ENCODE measurements at places on chromosomes 3 and 15.

DNA sequence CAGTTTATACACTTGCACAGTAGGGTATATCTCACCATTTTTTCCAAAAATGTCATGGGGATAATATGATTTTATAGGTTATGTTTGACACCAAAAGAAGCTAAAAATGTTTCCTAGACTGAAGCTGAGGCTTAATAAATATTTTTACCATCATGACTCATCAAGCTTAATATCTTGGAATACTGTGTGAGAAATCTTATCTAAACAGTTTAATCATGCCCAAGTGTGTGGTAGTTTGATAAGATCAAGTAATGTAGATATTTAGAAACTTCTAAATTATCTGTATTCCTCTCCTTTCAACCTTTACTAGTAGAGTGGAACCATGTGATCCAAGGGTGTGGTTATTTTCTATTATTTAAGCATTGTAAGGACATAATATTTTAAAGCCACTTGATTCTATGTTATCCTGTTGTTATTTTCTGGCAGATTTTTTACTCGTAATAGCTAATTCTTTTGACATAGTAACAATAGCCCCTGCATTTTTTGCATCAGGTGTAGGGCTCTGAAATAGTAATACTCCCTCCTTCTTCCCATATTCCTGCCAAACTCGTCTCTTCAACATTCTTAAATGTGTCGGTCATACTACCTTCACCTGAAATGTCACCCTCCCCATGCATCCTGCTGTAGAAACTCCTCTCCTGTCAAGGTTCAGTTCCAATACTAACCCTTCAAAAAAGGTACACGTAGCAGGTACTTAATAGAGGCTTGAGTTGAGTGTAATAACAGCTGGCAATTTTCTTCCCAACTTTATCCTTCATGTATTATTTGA is 729.6 kb downstream of the NLGN1 start:
- DNase-seq, result no peak

GRCh38 chr3:134341389-134341788 is 32.9 kb downstream of the AMOTL2 start:
- DNase-seq, result no peak

GRCh38 chr15:68480296-68480695 is 48.3 kb upstream of the ITGA11 start:
- DNase-seq, result no peak

- DNase-seq, result no peak
Measured at GRCh38 chr3:54830658-54831057, 97.2 kb downstream of the LRTM1 start.

GRCh38 chr15:85583923-85584390 is 203.6 kb downstream of the AKAP13 start:
- no peak for DNase-seq

- no peak for DNase-seq
Measured at GRCh38 chr3:190435618-190436017, 14.1 kb downstream of the TMEM207 start.

GRCh38 chr3:161548301-161548700 is 51.7 kb downstream of the OTOL1 start:
- DNase-seq, result no peak

DNA sequence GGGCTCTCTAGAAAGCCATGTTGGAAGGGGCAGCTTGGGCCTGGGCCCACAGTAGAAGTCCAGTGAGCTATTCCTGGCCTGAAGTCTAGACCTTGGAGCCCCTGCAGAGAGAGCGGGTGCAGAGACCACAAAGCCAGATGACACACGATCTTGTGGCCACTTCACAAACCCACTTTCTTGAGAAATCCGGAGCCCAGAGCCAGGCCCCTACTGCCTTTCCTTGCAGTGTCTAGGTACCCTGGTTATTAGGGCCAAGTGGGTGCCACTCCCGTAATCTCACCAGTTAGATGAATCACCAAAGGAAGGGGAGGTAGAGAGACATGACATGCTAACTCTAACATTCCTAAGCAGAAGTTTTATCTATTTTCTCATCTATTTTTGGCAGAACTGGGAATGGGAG is 72.5 kb upstream of the ADAMTSL3 start:
- DNase-seq, result no peak

DNA sequence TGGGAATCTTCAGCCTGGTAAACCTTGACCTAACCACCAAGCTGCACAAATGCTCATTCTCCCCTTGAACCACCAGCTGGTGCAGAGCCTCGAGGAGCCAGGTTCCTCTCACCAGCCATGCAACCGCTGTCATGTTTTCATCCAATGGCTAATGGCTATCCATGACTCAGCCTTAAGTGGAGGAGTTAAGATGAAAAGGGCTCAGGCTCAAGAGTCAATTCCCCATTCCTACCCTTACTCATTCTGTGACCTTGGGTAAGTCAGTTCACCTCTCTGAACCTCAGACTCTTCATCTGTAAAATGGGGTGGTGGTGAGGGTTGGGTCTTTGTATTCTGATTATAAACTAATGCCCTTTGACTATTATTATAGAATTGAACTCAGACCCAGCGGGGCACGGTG is 515.6 kb downstream of the SHQ1 start:
- DNase-seq, result no peak

DNA sequence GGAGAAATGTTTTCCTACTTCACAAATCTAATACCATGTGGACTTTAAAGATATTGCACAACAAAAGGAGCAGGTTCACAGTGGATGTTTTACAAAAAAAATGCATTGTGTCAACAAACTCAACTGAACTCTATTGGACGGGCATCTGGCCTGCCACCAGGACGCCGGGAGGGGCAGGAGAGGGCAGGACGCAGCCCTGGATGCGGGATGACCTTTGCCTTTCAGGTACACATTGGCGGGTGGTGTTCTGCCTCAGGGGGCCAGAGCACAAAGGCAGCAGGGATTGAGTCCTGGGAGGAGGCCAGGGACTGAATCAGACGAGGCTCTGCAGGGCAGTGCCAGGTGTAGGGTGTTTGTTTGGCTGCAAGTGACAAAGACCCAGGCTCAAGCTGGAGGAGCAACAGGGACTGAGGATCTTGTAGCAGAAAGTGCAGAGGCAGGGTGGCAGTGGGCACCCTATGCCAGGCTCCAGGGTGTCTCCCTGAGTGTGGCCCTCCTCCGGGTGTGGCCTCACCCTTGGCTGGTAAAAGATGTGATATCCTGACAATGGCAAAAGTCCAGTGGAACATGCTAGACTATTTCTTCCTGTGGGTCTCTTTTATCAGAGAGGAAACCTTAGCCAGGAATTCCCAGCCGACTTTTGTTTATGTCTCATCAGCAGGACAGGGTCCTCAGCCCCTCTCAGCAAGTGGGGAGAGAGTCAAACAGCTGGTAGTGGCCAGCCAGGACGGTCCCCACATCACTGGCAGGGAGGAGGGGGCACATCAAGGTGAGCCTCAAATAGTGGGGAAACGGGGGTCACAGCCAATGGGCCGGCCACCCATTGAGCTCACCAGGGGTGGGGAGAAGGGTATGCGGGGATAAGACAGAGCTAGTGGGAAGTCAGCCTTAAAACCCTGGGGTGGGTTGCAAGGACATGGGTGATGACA is 29.7 kb upstream of the KLF13 start:
- no peak for DNase-seq

- DNase-seq, result no peak
Measured at GRCh38 chr3:177364236-177364635, 167.0 kb upstream of the TBL1XR1 start.

- no peak for DNase-seq
Measured at GRCh38 chr3:59994732-59995304, 945.0 kb upstream of the CFAP20DC start.

GRCh38 chr3:197480320-197480719 is 75.4 kb downstream of the BDH1 start:
- DNase-seq, result no peak

DNA sequence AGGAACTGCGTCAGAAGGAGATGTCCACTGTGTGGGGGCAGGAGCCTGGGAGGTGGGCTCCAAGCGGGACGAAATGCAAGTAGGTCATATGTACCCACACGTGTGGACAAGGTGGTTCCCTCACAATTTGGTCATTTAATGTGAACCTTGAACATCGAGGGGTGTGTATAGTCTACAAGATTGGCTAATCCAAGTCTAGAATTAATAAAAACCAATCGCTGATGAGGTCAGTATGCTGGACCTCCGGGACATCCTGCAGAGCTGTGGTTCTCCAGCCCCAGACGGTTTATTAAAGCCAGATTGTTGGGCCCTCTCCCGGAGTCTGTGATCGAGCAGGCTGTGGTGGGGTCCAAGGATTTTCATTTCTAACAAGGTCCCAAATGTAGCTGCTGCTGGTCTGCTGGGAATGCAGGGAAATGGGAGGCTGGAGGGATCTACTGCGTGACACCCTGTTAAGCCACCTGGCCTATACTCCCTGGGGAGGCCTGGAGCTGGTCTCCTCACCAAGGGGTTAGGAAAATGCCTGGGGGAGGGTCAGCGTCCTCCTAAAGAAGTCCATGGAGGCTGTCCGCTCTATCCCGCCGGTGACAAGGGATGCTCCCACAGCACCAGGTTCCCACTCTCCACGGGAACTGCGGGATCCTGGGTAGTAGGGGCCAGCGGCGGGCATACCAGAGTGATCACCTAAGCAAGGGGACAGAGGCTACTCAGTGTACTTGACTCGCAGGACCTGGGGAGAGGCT is 25.1 kb downstream of the PCSK6 start:
- DNase-seq, result no peak

GRCh38 chr3:188365184-188365583 is 211.2 kb downstream of the LPP start:
- no peak for DNase-seq

DNA sequence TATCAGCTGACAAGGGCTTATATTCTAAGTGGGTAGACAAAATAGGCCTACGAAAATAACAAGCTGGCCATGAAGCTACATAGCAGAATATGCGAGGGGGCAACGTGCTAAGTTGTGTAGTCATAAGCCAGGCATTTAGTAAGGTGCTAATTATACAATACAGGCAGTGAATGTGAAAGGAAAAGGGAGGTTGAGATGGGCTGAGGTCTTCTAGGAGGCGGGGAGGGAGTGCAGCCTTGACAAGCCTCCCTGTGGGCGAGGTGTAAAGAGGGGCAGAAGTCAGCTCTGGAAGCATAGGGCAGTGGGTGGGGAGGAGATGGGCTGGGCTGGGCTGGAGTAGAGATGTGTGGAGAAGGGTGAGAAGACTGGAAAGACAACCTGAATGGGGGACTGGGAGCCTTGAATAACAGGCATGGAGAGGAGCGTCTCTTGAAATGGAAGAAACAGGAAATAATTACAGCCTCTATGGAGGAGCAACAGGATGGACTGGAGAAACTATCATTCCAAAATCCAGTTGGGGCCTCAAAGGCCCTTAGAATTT is 1.2 kb downstream of the TIGIT start:
- no peak for DNase-seq

DNA sequence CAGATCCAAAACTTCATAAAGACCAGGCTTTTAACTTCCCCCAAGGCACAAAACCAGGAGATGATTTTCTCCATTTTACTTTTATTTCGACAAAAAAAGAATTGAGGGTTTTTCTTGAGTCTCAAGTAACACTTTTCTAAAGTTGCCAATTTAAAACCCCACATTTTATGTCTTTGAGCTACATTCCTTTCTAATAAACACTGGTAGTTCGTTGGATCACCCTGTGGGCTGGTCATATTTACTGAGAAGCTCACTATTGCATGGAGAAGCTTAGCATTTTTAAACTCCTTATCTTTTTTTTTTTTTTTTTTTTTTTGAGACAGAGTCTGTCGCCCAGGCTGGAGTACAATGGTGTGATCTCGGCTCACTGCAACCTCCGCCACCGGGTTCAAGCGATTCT is 255.1 kb upstream of the TPM1 start:
- no peak for DNase-seq

DNA sequence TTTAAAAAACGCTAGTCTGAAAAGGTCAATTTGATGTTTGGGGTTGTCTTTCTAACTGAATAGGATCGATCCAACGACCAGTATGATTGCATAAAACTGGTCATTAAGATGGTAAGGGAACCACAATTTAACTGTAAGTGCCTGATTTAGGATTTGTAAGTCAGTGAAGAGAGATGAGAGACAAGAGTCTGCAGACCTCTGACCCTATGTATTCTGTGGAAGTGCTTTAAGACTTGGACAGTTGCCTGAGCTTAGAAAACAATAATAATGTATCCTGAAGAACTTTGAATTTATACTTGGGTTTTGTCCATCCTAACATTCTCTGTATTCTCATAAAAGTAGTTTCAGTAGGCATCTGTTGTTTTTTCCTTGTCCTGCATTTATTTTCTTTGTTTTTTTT is 221.4 kb upstream of the SUCLG2 start:
- no peak for DNase-seq
